ENCODE measurements at places on chromosomes 12 and 14. TPM values are rescaled to one million over a fixed set of nuclear protein-coding genes. Genes with fewer than 3 reads are reported as not detected.

Gene FAM90A1
- total RNA-seq, result 0.16 TPM

Gene DNAI7
- 7.8 TPM for total RNA-seq

Gene TOGARAM1
- 77.0 TPM for total RNA-seq

Gene CMTM5
- 5.9 TPM for total RNA-seq

Gene PPP1R36
- 1.5 TPM for total RNA-seq

Gene MIPOL1
- total RNA-seq, result 45.7 TPM

Gene MLH3
- 70.8 TPM for total RNA-seq

Gene CCDC38
- total RNA-seq, result 0.27 TPM

Gene MYO1H
- total RNA-seq, result 0.82 TPM

Gene BRMS1L
- 31.1 TPM for total RNA-seq

Gene DENR
- total RNA-seq, result 49.5 TPM

Gene KRT6B
- total RNA-seq, result 1.2 TPM

Gene OS9
- 250 TPM for total RNA-seq

Gene NR1H4
- 0.66 TPM for total RNA-seq

Gene PRB2
- total RNA-seq, result not detected

Gene FOXN4
- 3.4 TPM for total RNA-seq

Gene IKZF4
- total RNA-seq, result 6.3 TPM

Gene DPPA3
- total RNA-seq, result not detected

Gene CIDEB
- 17.5 TPM for total RNA-seq

Gene KIAA0586
- 38.5 TPM for total RNA-seq

Gene CATSPERB
- total RNA-seq, result 0.55 TPM

Gene KRT5
- 182 TPM for total RNA-seq

Gene PLCZ1
- not detected for total RNA-seq

Gene PLBD1
- 13.8 TPM for total RNA-seq

Gene CLEC2A
- total RNA-seq, result 1.1 TPM

Gene CSRP2
- 114 TPM for total RNA-seq

Data from camera-type eye (tissue), 1 donor.